ENCODE measurements at places on chromosomes 16 and 17.

DNA sequence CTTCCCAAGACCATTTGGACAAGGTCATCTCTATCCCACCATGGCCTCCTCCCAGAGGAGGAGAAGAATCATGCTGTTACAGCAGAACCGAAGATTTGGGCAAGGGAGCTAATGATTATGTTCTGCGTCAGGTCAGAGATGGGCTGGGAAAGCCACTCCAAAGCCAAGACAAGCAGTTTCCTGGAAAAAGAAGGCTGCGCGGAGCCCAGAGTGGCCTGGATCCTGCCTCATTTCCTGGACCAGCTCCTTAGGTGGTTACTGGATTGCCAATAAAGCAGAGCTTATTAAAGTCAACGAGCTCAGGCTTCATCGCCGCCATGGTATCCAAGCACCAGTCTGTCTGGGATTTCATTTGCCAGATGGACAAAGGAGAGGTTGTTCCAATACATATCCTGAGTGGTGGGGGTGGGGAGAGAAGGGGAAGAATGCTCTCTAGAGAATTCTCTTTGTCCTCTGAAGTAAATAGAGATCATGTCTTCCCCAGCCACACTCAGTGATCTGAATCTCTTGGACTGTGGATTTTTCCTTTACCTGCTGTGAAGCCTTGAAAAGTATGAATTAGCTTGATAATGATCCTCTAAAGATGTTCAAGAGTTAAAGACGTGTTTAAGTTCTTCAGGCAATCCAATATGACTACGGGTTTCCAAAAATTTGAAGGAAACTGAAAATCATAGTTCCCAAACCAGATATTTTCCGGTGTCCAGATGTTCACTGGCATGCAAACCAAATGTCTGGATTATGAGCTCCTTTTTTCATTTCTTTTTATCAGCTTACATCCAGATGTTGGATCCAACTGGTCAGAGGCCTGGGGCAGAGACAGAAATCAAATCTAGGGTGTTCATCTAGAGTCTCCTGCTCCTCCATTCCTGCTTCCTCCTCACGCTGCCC lies 17.7 kb downstream of the PRAC1 start:
- no peak for DNase-seq

DNA sequence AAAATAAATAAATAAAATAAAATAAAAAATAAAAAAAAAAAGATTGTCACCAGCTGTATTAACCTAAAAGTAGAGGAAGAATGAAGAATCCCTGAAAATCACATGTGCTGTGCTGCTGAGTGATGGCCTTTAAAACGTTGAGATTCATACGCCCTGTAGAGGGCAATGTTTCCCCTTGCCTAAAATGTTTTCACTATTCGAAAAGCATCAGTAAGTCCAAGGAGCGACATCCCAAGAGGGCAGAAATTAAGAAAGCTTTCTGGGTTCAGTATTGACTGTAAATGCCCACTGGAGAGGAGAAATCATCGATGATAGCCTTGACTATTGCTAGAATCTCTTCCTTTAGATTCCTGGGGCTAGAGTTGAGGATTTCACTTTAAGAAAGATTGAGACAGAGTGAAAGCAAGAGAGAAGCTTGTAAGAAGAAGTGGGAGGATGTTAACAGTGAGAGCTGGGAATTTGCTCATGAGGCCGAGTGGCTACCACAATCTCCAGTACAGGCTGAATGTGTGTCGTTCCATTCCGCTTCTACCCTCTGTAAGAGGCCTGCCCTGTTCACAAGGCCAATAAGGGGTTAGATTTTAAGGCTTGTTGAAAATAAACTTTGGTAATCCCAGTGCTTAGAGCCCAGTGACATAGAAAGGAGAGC lies 170.8 kb upstream of the FAM20A start:
- DNase-seq, result peak; percentile 76

DNA sequence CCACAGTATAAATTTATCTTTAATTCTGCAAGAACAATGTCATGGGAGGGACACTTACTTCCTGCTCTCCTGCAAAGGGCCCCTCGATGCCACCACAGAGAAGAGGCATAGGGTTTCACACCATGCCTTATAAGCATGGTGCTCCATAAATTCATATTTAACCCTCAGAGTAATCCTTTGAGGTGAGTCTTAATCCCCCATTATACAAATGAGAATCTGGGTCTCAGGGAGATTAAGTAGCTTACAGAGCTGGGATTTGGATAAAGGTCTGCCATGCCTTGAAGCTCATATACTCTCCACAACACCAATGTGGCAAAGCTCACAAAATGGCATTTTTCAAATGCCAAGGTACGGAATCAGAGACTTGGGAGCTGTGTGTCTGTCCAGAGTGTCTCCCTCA lies 268.5 kb upstream of the CCL2 start:
- no peak for DNase-seq

DNA sequence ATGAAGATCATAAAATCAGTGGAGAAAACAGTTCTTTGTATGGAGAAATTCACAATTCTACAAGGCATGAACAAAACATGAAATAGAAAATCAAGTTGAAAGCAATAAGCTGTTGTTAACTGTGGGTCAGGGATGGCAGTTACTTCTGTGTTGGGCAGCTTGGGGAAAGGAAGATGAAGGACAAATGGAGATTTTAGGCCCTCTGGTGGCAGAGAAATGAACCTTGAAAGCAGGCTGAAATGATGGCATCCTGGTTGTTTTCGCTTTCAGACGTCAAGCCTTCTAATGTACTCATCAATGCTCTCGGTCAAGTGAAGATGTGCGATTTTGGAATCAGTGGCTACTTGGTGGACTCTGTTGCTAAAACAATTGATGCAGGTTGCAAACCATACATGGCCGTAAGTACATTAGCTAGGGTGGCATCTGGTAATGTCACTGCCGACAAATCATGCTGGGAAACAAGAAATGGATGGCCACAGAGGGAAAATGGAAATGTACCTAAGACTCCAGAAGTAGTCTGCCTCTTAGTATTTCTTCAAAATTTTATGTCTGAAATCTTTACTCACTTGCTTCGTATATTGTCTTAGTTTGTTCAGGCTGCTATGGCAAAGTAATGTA lies 108.9 kb downstream of the MAP2K6 start:
- peak; percentile 69 for DNase-seq
